ENCODE measurements at places on chromosomes 7 and 10. TPM values are rescaled to one million over a fixed set of nuclear protein-coding genes. Genes with fewer than 3 reads are reported as not detected.
A peak's percentile ranks its signal among the peaks of the same experiment; 100 is the strongest.

The ELFN1 gene
- 1.3 TPM for total RNA-seq

The BTBD16 gene
- total RNA-seq: not detected

The FKBP6 gene
- not detected for total RNA-seq

GRCh38 chr7:131007439-131008330, 273.7 kb upstream of the KLF14 start:
- H3K36me3 ChIP-seq: no peaks in the 10 kb centered on the region
- no peaks in the 10 kb centered on the region for H3K27me3 ChIP-seq
- peaks cover 23% of the 10 kb centered on the region for H3K4me1 ChIP-seq
- DNase-seq: peak; percentile 68

GRCh38 chr7:34365011-34365410, 293.0 kb upstream of the NPSR1 start:
- no peaks in the 10 kb centered on the region for H3K4me1 ChIP-seq
- no peak overlapping the region for H3K4me3 ChIP-seq
- no peak overlapping the region for H3K27ac ChIP-seq
- H3K27me3 ChIP-seq: no peaks in the 10 kb centered on the region
- DNase-seq: no peak

DNA sequence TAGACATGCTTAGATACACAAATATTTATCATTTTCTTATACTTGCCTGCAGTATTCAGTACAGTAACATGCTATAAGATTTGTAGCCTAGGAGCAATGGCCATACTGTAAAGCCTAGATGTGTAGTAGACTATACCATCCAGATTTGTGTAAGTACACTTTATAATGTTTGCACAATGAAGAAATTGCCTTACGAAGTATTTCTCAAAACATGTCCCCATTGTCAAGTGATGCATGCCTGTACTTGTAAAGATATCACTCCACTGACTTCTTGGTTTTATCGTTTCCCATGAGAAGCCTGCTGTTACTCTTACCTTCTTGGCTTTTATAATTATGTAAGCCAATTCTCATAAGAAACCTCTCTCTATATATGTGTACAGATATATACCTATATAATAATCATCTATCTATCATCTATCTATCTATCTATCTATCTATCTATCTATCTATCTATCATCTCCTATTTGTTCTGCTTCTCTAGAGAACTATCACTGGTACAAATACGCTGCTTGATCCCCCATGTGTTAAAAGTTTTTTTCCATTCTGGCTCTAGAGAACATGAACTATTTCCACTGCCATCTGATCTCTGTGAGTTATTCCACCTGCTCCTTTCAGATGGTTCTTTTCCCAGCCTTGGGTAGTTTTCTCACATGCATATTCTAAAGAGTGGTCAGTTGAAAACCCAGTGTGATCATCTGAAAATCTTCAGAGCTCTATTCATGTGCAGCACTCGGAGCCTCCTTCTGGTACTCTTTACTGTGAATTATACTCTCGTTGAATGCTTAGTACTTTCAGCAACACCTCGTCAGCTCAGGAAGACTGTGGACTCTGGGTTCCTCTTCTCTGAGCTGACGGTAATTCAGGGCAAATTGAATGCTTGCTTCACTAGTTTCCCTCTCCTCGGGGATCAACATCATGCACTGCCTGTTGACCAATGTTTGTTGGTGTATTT, 14.5 kb upstream of the VCL start:
- no peak overlapping the region for H3K27ac ChIP-seq
- H3K4me3 ChIP-seq: no peak overlapping the region
- H3K36me3 ChIP-seq: no peaks in the 10 kb centered on the region
- no peaks in the 10 kb centered on the region for H3K27me3 ChIP-seq

- H3K4me3 ChIP-seq: no peak overlapping the region
- no peaks in the 10 kb centered on the region for H3K27me3 ChIP-seq
- no peaks in the 10 kb centered on the region for H3K36me3 ChIP-seq
- no peak overlapping the region for H3K27ac ChIP-seq
These were observed 23.1 kb downstream of the CNPY1 start for GRCh38 chr7:155523168-155523675.

DNA sequence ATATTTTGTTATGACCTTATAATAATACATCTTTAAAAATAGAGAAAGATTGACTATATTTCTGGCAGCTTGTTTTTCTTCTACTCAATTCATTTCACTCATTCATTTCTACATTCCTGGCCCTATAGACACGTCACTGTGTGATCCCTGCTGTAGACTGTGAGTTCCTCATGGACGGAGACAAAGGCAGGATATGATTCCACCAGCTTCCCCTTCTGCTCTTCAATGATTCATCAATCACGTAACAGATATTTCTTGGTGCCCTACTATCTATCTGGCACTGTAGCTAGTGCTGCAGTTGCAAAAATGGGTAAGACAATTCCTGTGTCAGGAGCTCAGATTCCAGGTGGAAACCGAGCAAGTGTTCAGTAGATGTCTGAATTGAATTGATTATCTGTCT, 415.0 kb downstream of the SFMBT2 start:
- H3K36me3 ChIP-seq: no peaks in the 10 kb centered on the region
- no peak overlapping the region for H3K4me3 ChIP-seq
- no peaks in the 10 kb centered on the region for H3K27me3 ChIP-seq
- H3K4me1 ChIP-seq: no peaks in the 10 kb centered on the region

DNA sequence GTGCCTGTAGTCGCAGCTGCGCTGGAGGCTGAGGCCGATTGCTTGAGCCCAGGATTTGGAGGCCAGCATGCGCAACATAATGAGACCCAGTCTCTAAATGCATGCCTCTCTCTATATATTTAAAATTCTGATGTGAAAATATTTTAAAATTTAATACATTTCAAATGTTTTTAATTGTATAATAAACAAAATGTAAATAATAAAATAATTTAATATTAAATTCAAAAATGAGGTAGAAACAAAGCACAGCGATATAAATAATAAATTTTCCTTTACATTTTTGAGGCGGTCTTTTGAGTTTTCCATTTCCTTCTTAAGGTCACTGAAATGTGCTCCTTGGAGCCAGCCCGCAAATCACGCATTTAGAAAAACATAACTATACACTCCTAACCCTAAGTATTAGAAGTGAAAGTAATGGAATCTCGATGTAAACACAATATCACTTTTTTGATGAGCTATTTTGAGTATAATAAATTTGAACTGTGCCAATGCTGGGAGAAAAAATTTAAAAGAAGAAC, 523 bp upstream of the CDK1 start:
- DNase-seq: no peak
- no peaks in the 10 kb centered on the region for H3K36me3 ChIP-seq
- H3K27me3 ChIP-seq: no peaks in the 10 kb centered on the region

GRCh38 chr7:130961128-130961601, 227.2 kb upstream of the KLF14 start:
- H3K27me3 ChIP-seq: no peaks in the 10 kb centered on the region
- H3K27ac ChIP-seq: peak overlapping the region; percentile 66
- no peaks in the 10 kb centered on the region for H3K36me3 ChIP-seq

DNA sequence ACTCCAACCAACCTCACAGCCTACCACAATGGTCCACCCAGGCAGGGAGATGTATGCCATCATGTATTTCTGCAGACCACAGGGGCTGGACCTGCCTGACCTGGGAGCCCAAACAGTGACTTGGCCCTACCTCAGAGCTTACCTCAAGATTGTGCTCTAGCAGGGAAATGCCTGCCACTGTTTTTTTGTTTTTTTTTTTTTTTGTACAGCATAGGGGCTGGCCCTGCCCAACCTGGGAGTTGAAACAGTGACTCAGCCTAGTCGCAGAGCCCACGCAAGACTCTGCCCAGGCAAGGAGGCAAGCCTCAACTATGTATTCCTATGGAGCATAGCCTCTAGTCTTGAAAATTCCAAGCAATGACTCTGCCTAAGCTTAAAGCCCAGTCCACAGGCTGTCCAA, 39.3 kb upstream of the CDK6 start:
- no peaks in the 10 kb centered on the region for H3K27me3 ChIP-seq
- no peaks in the 10 kb centered on the region for H3K4me1 ChIP-seq
- no peak overlapping the region for H3K4me3 ChIP-seq
- H3K27ac ChIP-seq: no peak overlapping the region
- H3K36me3 ChIP-seq: no peaks in the 10 kb centered on the region

GRCh38 chr7:31476073-31476745, 37.7 kb upstream of the ITPRID1 start:
- H3K36me3 ChIP-seq: no peaks in the 10 kb centered on the region
- DNase-seq: no peak
- H3K4me3 ChIP-seq: no peak overlapping the region
- no peaks in the 10 kb centered on the region for H3K27me3 ChIP-seq

DNA sequence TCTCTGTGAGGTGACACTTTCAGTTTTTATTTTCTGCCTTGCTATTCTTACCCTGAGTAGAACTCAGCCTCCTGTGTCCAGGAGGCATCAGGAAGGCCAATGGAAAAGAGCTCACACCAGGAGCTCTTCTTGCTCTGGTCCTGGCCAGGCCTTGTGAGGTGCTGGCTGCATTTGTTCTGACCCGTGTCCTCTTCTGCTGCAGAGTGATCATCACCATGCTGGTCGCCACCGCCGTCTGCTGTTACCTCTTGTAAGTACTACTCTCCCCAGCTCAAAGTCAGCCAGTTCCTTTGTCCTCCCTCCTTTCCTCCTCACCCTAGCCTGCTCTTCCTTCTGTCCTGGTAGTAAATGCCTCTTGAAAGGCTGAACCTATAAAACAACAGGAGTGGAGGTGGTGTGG, 1.6 kb downstream of the ATP6V0E2 start:
- peaks cover 2% of the 10 kb centered on the region for H3K4me1 ChIP-seq
- no peaks in the 10 kb centered on the region for H3K27me3 ChIP-seq
- no peak overlapping the region for H3K4me3 ChIP-seq
- H3K27ac ChIP-seq: no peak overlapping the region

DNA sequence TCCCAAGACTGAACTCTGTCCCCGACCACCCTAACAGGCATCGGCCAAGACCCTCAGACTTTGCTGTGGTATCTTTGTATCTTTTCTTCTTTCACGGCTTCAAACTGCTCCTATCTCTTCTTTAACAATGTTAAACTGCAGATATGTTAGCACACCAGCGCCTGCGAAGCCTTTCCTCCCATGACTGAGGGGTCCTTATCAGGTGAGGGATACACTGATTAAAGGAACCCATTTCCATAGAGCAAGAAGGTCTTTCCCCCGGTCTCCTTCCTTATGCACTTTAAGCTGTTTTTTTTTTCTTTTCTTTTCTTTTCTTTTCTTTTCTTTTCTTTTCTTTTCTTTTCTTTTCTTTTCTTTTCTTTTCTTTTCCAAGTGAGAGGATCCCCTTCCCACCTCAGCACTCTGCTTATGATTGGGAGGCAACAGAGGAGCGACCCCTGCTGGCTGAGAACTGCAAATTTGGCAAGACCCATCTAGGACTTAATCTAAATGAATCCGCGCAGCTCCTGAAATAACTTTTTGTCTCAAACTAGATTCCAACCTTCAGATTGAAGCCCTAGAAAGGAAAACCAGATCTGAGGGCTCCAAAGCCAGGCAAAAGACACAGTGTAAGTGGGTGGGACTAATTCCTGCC, 109.9 kb downstream of the ITGB8 start:
- no peaks in the 10 kb centered on the region for H3K27me3 ChIP-seq
- no peaks in the 10 kb centered on the region for H3K36me3 ChIP-seq
- H3K27ac ChIP-seq: no peak overlapping the region
- H3K4me1 ChIP-seq: no peaks in the 10 kb centered on the region

- H3K36me3 ChIP-seq: no peaks in the 10 kb centered on the region
- peak overlapping the region; percentile 67 for H3K27ac ChIP-seq
- peaks cover 10% of the 10 kb centered on the region for H3K4me1 ChIP-seq
- H3K27me3 ChIP-seq: no peaks in the 10 kb centered on the region
- no peak for DNase-seq
These were observed 22.1 kb downstream of the GNA12 start for GRCh38 chr7:2821842-2822507.

DNA sequence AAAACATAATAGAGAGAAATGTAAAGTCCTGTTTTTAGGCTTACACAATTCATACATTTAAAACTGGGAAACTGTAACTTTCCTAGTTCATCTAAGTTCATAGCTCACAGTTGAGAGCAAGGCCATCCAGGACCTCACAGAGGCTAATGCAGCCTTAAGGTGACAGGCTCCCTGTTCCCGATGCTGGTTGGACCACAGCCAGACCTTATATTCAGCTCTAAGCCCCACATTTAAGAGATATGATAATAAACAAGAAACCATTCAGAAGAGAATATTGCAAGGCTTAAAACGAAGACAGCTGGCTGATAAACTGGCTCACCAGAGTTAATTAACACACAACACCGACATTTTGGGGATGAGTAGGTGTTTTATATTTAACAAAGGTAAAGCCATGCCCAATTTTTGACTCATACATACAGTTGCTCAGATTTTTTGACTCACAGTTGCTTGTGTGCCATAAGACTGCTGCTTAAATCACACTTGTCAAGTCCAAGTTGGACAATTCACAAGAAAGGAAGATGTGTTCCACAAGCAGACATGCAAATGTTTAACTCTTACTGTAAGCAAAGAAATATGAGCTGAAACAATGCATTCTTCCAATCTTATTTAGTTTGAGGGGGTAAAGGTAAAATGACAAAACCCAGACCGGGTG, 41.1 kb upstream of the TMEM213 start:
- no peak for DNase-seq
- H3K4me3 ChIP-seq: no peak overlapping the region
- H3K36me3 ChIP-seq: no peaks in the 10 kb centered on the region
- no peaks in the 10 kb centered on the region for H3K4me1 ChIP-seq
- H3K27me3 ChIP-seq: no peaks in the 10 kb centered on the region
